ENCODE measurements at places on chromosomes 3 and 15. TPM values are rescaled to one million over a fixed set of nuclear protein-coding genes. Genes with fewer than 3 reads are reported as not detected.

GRCh38 chr3:123310741-123311140, 109.0 kb downstream of the SEC22A start:
- DNase-seq, result no peak

GRCh38 chr15:97678656-97679055, 281.8 kb upstream of the ARRDC4 start:
- no peak for DNase-seq

- DNase-seq, result no peak
These were observed 11.2 kb downstream of the NCBP2 start for GRCh38 chr3:196931157-196931556.

DNA sequence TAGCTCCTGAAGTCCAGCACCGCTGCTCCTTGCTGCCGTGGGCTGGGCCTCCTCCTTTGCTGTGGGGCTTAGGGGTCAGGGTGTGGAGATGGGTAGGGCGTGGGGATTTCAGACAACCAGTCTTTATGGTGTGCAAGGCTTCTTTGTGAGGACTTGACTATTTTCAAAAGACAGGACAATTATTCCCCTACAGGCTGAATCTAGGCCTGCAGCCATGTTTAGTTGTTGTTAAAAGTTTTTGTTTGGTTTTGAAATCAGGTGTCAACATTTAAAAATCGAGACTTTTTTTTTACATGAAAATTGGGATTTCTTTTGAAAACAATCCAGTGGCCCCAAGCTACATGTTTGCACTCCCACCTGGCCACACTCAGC, 10.6 kb downstream of the RPL32 start:
- DNase-seq, result no peak

Gene SLC27A2
- 0.61 TPM for total RNA-seq

Gene CTXN2
- not detected for total RNA-seq

Measured in naive thymus-derived CD4-positive, alpha-beta T cell (primary cell).